ENCODE measurements at places on chromosomes 6 and 20.

DNA sequence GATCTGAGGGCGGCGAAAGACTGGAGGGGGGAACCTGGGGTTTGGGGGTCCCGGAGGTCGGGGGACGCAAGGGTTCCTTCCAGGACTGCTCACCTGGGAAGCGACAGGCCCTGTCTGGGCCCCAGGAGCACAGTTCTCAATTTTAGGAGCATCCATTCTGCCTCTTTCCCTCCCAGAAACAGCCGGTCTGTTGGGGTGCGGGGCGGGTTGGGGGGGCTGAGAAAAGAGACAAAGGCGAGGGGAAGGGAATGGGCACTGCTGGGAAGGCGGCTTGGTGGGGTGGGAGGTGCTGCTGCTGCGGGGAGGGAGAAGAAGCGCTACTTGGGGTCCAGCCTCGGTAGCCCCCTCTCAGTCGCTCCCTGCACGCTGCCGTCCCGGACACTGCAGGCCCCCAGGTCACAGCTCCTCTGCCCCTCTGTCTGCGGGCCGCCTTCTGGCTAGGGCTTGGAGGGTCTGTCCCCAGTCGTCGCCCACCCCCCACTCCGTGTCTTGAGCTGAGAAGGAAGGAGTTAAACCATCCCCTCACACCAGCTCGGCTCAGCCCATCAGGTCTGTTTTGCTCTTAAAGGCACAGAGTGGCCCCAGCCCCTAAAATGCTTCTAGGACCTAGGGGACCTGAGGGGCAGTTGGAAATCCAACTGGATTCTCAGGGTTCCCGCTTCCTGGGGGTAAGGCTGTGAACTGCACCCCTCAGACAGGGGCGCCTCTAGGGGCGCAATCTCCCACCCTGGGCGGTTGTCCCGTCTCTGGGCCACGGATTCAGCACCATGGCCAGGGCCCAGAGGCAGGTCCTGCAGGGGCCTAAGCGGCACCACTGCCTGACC lies 690 bp downstream of the GDAP1L1 start:
- DNase-seq = peak; percentile 21

DNA sequence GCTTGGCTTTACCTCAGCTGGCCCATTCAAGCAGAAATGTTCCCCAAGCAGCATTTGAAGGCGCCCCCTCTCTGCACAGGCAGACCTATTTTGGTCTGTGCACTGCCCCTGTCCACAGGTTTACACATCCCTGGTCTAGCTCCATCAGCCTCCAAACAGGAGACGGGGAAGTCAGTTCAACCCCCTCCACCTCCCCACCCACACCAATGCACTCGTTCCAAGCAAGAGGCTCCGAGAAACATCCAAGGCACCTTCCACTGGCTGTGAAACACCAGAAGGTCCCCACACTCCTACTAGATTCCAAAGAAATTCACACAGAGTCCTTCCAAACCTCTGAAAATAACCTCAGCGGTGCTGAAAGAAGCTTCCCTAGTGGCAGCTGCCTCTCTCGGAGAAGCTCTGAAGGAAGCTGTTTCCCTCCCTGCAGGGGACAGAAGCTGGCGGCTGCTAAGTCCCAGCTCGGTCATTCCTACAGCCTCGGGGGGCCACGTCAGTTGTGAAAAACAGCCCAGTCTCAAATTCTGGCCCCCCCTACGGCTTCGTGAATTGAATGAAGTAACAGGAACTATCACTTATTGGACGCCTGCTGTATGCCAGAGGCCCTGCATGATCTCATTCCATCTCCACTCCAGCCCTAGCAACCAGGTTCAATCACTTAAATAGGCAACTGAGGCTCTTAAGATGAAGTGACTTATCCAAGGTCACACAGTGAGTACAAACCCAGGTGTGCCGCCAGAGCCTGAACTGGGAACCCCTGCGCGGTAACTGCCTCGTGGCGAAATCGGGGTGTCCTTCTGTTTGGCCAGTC lies 815 bp downstream of the SPATA2 start:
- no peak for DNase-seq

DNA sequence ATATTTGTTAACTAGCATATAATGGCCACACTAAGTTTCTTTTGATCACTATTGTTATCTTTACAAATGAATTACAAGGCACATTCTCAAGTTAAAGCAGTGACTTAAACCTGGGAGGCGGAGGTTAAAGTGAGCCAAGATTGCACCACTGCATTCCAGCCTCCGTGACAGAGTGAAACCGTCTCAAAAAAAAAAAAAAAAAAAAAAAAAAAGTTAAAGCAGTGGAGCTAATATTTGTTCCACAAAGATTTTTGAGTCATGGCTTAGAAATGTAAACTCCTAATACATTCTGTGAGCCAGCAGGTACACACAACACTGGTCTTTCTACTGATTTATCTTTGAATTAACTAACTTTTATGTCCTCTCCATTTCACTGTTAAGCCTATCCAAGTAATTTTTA lies 221.7 kb upstream of the HTR1E start:
- DNase-seq = no peak

DNA sequence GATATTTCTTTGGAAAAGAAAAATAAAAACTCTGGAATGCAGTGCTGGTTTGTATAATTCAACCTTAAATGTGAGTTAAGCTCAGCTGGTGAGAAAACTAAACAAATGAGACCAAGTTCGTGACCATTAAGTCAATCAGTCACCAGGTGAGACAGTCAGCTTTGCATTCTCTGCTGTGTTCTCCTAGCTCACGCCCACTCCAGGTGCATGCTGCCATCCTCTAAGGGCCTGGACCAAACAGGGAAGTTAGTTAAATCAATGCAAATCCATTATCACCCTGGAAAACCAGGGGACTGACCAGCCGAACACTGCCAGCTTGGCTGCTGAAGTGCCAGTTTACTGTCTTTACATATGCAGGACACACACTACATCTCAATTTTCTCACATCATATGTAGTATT lies 7.2 kb downstream of the TPBG start:
- no peak for DNase-seq

DNA sequence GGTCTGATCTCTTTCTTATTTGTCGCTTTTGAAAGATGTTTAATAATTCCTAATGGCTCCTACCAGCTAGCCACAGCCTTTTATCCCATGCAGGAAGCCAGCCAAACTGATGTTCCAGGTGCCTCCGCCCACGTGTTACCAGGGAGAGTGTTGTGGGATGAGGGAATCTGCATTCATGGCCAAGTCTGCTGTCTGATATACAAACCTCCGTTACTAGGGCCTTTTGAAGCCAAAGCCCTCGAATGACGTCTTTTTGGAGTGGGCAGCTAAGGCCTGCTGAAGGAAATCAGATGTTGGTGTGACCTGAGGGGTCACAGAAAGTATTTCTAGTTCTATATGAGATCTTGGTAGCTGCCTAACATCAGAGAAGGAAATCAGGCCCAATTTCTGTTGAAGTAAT lies 21.3 kb downstream of the STK35 start:
- peak; percentile 80 for DNase-seq

DNA sequence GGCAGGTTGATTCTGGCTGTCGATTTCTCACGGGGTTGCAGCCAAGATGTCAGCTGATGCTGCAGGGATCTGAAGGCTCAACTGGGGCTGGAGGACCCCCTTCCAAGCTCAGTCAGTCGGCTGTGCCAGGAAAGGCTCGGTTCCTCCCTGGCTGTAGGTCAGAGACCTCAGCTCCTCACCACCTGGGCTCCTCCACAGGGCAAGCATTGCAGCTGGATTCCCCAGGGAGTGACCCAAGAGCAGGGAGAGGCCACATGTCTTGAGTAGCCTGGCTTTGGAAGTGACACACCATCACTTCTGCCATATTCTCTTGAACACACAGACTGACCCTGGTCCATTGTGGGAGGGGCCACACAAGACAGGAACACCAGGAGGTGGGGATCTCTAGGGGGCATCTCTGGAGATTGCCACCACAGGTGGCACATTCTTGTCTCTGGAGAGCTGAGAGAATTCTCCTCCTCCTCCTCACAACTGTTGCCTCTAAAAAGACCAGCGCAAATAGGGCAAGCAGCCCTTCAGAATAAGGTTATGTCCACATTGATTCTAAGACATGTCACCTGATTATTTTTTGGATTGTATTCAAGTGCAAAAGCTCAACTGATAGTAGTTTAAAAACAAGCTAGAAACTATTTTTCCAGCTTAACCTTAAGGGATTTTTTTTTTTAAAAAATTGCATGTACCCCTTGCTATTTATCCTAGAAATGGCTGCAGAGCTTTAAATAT lies 270.5 kb downstream of the NRN1 start:
- no peak for DNase-seq

- DNase-seq = peak; percentile 36
Measured at GRCh38 chr6:148177589-148178233, 164.9 kb upstream of the SASH1 start.

DNA sequence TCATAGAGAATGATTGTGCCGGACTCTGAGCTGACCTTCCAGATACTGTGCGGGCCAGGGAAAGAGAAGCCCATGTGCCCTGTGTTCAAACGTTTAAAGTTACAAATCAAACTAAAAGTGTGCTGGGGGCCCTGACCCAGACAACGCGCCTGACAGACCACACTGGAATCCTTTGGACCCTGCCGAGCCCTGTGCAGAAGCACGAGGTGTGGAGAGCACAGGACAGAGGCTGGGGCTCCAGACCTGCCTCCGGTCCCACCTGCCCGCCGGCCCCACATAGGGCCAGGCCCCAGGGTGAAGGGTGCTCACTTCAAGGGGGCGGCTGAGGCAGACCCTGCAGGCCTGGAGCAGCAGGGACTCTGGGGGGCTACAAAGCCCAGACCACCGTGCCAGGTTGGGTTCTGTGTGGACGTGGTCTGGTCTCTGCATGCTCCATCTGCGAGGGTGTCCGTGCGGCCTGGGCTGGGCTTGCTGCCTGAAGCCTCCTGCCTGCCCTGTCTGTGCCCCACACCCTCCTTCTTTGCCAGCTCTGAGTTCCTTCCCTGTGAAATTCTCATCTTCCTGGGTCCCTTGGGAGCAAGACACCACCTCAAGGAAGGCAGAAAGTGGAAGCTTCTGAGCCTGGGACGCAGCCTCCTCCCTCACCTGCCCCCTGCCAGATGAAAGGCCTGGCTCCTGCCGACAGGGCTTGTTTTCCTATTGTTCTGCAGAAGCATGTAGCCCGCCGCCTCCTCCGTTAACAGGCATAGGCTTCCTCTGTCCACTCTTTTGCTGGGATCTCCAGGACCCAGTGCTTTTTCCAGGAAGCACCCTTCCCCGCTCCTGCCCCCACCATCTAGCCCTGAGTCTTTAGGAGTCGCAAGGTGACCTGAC lies 186.2 kb downstream of the ERMARD start:
- no peak for DNase-seq
